Mammary microvascular endothelial cell (primary cell): ENCODE measurements at places on chromosomes 4 and X. TPM values are rescaled to one million over a fixed set of nuclear protein-coding genes. Genes with fewer than 3 reads are reported as not detected.

Gene PAGE4
- total RNA-seq = not detected in 2 replicates

Gene COL4A5
- 8.1 and 18.1 TPM in 2 replicates for total RNA-seq

Gene GBA3
- total RNA-seq = not detected in 2 replicates

Gene VCX2
- not detected in 2 replicates for total RNA-seq

Gene CSAG1
- total RNA-seq = not detected in 2 replicates

Gene IL2
- not detected in 2 replicates for total RNA-seq

Gene F8A3
- total RNA-seq = 5.9 and 6.1 TPM in 2 replicates

Gene OTC
- total RNA-seq = not detected in 2 replicates

Gene IL21
- not detected in 2 replicates for total RNA-seq

Gene SHOX
- total RNA-seq = under 0.01 and 0.10 TPM in 2 replicates

Gene USP26
- total RNA-seq = not detected in 2 replicates

Gene KCNIP4
- total RNA-seq = not detected in 2 replicates

Gene HGFAC
- total RNA-seq = not detected in 2 replicates
